Fibroblast of lung (primary cell): ENCODE measurements at places on chromosomes 1 and 21.

DNA sequence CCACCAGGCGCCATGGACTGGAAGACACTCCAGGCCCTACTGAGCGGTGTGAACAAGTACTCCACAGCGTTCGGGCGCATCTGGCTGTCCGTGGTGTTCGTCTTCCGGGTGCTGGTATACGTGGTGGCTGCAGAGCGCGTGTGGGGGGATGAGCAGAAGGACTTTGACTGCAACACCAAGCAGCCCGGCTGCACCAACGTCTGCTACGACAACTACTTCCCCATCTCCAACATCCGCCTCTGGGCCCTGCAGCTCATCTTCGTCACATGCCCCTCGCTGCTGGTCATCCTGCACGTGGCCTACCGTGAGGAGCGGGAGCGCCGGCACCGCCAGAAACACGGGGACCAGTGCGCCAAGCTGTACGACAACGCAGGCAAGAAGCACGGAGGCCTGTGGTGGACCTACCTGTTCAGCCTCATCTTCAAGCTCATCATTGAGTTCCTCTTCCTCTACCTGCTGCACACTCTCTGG, 3.8 kb downstream of the GJB3 start:
- DNase-seq: no peak

DNA sequence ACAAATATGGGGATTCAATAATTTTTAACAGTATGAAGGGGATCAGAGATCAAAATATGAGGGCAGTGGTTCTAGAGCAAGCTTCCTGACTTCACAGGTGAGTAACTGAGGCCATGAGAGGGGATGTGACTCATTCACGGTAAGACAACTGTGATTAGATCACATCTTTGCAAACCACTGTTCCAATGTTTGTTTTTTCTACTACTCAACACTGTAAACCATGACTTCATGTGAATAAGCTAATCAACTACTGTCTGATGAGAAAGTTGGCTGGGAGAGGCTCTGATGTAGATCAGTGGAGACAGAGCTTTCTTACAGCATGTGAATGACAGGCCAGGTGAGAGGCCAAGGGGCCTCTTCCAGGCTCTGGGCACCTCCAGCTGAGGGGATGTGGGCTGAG, 84.7 kb downstream of the BRINP2 start:
- peak; percentile 79 for DNase-seq

DNA sequence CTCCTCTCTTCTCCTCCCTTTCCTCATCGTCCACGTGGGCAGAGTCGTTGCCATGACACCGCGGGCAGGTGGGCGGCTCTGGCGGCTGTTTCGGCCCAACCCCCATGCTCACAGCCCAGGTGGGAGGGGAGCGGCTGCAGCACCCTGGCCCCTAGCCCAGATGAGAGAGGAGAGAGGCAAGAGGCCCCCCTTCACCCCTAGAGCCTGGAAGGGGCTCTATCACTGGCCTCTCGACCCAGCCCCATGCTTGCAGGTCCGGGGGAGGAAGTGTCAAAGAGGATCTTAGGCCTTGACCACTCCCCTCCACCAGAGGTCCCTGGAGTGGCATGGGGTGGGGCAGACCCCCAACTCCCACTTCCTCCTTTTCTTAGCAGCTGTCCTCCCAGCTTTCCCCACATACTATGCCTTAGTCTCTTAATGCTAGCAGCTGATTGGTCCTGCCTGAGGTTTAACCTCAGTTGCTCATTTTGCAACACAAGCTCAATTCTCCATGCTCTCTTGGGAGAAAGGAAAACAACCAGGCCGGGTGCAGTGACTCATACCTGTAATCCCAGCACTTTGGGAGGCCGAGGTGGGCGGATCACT, 10.4 kb downstream of the DLGAP3 start:
- no peak for DNase-seq

DNA sequence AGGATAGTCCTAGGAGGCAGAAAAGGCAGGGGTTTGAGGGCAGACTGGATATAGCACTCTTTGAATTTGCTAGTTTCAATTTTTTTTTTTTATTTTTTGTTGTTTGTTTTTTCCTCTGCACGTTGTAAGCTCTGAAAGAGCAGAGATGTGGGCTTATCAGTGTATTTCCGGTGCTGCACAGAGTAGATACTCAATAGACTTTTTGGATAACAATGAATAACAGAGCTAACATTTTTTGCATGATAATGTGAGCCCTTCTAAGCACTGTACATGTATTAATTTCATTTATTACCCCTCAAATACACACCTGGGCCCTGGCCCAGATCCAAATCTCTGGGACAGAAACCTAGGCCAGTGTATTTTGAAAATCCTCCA, 17.1 kb upstream of the PARP1 start:
- DNase-seq: no peak

GRCh38 chr1:64215576-64215975, 12.2 kb downstream of the UBE2U start:
- DNase-seq: peak; percentile 31

- peak; percentile 99 for DNase-seq
Observed at GRCh38 chr1:235910357-235911299, 43.9 kb upstream of the LYST start.

- DNase-seq: peak; percentile 51
Observed at GRCh38 chr1:8378981-8379470, 61.1 kb downstream of the SLC45A1 start.

GRCh38 chr1:183609313-183609712, 19.1 kb upstream of the NCF2 start:
- peak; percentile 71 for DNase-seq

GRCh38 chr1:115454837-115455511, 116.9 kb upstream of the NGF start:
- peak; percentile 22 for DNase-seq

- DNase-seq: no peak
Observed at GRCh38 chr1:240486611-240487010, 125.3 kb downstream of the GREM2 start.

GRCh38 chr1:242824435-242824834, 299.9 kb upstream of the PLD5 start:
- peak; percentile 76 for DNase-seq

GRCh38 chr1:28517649-28517999, 11.8 kb downstream of the RCC1 start:
- no peak for DNase-seq

DNA sequence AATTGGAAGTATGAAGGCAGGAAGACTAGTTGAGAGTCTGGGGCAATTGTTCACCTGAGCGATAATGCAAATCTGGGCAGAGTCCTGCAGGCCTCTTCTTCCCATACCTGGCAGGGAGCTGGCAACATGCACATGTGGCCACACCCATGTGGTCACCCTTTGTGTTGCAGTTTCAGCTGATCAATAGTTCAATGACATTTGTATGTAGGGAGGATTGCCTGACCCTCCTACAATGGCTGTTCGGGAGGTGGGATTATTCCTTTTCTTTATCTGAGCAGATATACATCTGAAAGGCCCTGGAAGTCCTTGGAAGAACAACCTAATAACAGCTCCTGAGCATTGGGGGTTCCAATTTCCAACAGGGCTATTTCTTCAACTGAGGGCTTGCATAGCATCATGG, 15.2 kb upstream of the TRIM45 start:
- no peak for DNase-seq

DNA sequence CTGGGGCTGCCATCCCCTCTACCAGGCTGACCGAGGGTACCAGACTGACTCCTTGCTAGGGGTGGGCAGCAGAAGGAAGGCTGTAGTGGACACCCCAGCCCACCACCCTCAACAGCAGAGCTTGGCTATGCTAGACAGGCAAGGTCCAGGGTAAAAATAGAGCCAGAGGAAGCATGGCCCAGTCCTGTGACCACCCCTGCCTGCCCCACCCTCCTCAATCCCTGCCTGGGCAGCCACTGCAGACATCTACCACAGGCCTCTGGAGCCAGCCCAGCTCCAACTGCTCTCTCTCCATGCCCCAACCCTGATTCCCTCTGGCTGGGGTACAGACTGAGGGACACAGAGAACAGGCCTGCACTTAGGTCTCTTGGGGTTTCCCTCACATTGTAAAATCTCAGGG, 1.7 kb downstream of the S100A1 start:
- no peak for DNase-seq

DNA sequence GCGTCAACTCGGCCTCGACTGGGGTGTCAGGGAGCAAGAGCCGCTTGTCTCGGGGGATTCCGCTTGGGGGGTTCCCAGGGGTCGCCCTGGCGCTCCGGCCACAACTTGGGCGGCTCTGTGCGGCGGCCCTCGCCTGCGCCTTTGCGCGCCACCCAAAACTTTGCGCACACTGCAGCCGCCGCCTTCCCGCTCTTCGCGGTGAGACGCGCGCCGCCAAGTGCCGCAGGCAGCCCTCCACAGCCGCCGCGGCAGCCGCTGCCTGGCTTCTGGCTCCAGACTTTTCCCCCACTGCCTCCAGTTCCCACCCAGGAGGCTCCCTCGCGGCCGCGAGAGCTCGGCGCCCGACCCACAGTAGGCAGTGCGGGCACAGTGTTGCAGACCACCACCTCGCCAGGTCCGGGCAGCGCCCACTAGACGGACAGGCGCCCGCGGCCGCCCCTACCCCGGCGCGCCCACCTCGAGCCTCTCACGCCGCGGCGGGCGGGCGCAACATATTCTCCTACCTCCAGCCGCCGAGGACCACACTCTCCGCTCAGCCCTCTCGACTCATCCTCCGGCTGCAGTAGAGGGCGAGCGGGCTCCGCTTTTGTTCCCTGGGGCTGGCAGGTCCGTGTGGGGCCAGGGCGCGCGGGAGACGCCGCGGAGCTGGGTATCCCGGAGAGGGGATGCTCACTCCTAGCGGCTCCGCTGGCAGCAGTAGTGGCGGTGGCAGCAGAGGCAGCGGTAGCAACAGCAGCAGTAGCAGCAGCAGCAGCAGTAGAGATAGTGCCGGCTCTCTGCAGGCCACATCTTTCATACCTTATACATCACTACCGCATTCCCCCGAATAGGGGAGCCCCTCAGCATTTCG, 296.6 kb downstream of the OMA1 start:
- peak; percentile 34 for DNase-seq

GRCh38 chr1:213989002-213989855, 1.5 kb downstream of the PROX1 start:
- DNase-seq: no peak

- DNase-seq: peak; percentile 85
Observed at GRCh38 chr1:155208541-155209311, at the start of gene MTX1. Gene MTX1, plus strand, starts transcription at chr1:155208695. Its CDS starts 110 bp downstream, at chr1:155208805.

DNA sequence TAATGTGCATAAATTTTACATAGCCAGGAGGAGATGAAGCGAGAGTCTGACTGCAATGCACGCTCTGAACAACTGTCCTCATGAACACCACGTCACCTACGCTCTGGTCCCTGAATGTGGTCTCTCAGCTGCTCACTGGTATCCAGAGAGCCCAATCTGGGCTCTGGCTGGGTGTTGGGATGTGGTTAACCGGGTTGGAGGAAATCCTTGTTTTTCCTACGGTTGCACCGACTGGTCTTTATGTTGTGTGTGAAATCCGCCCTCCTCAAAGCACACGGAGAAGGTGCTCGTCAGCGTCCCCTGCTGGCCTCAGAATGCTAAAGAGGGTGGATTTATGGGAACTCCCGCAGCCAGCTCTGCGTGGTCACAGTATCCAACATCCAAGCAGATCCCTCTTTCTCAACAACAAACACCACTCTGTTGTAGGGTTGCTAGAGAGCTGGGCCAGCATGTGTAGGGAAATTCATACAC, 51.8 kb upstream of the FAM89A start:
- DNase-seq: no peak

DNA sequence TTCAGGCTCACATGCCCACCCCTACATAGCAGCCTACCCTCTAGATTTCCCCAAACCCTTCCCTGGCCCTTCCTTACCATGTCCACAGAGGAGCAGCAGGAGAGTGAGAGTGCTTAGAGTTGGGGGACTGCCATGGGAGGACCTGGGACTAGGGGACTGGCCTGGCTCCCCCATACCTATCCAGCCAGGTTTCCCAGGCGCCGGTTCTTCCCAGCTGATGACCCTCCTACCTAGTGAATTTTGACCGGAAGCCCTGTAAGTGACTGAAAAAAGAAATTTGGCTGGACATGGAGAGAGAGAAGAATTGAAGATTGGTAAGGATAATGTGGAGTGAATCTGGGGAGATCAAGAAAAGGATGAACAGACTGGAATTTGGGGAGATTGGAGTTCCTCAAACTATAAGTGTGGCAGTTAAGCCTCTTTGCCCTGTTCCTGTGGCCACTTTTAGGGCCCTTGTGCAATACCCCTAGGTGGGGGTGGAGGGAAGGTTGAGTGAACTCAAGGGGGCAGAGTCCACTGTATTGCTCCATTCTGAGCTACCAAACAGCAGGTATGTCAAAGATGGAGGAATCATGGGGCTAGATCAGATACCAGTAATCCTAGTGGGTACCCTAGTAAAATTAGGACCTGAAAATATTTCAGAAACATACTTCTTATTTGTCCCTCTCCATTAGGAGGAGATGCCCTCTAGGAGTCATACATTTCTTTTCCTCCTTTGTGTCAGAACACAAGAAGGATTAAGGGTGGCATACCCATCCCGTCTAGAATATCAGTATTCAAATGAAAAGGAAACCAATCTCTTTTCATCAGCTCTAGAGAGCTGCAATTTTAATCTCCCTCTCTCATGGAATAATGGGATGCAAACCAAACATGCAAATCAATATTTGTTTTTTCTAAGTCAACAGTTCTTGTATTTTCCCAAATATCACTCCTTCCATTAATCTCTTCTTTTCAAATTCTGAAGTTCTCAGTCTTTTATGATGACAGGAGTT, 1.2 kb downstream of the HJV start:
- no peak for DNase-seq

DNA sequence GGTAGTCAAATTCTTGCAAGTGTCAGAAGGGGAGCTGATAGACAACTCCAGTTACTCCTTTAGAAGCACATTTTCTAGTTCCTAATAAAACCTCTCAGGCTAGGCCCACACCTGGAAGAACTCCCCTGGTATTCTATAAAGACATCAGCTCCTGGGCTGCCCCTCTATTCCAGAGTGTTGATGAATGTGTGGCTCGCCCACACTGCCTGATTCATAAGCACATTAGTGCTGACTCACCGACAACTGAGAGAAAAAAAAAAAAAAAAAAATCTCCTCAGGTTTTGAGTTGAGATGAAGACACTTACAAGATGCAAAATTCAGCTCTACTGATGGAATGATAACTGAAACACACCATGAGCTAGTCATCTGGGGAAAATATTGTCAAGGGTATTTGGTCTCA, 188.1 kb downstream of the TNR start:
- no peak for DNase-seq

- no peak for DNase-seq
Observed at GRCh38 chr21:45525153-45525909, 16.9 kb downstream of the SLC19A1 start.

DNA sequence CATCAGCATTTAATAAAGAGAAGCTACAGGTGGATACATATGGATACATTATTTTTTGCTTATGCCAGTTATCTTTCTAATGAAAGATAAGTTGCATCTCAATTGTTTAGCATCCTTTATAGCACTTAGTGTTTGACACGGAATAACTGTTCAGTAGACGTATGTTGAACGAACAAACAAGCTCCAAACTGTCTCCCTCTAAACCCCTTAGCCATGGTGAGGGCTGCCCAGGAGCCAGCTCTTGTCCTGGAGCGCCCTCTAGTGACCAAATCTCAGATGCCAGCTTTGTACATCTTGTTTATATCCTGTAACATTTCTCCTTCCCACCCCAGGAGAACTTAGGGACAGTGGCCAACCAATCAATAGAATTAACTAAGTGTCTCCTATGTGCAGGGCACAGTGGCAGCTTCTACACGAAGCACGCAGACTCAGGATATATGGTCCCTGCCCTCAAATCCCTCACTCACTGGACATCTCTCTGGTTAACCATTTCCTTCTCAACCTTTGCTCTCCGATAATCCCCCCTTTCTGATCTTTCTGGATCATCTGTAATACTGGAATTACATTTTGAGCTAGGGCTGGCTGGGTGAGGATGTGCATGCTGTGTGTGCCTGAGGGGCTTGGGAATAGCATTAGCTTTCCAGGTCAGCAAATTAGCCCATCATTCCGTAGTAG, 22.9 kb downstream of the KCNA10 start:
- peak; percentile 74 for DNase-seq

GRCh38 chr1:108886292-108886691, 9.5 kb downstream of the GPSM2 start:
- DNase-seq: no peak

GRCh38 chr21:36478941-36479340, 981 bp downstream of the CLDN14 start:
- DNase-seq: peak; percentile 55
